Forelimb muscle (tissue), 1 donor: ENCODE measurements at places on chromosomes 2 and 18. TPM values are rescaled to one million over a fixed set of nuclear protein-coding genes. Genes with fewer than 3 reads are reported as not detected.

Gene KLF7
- 12.5 TPM for polyA plus RNA-seq

Gene ARHGAP15
- polyA plus RNA-seq = 8.1 TPM

Gene KANSL3
- 32.4 TPM for polyA plus RNA-seq

Gene TMEM214
- 68.0 TPM for polyA plus RNA-seq

Gene CXCR4
- polyA plus RNA-seq = 32.8 TPM

Gene CMPK2
- 3.1 TPM for polyA plus RNA-seq

Gene TOGARAM2
- 1.9 TPM for polyA plus RNA-seq

Gene PJVK
- 6.2 TPM for polyA plus RNA-seq

Gene PSTPIP2
- polyA plus RNA-seq = 2.4 TPM

Gene RGPD3
- 0.08 TPM for polyA plus RNA-seq

Gene GKN1
- polyA plus RNA-seq = not detected

Gene ASB18
- 8.3 TPM for polyA plus RNA-seq

Gene AKAIN1
- polyA plus RNA-seq = not detected

DNA sequence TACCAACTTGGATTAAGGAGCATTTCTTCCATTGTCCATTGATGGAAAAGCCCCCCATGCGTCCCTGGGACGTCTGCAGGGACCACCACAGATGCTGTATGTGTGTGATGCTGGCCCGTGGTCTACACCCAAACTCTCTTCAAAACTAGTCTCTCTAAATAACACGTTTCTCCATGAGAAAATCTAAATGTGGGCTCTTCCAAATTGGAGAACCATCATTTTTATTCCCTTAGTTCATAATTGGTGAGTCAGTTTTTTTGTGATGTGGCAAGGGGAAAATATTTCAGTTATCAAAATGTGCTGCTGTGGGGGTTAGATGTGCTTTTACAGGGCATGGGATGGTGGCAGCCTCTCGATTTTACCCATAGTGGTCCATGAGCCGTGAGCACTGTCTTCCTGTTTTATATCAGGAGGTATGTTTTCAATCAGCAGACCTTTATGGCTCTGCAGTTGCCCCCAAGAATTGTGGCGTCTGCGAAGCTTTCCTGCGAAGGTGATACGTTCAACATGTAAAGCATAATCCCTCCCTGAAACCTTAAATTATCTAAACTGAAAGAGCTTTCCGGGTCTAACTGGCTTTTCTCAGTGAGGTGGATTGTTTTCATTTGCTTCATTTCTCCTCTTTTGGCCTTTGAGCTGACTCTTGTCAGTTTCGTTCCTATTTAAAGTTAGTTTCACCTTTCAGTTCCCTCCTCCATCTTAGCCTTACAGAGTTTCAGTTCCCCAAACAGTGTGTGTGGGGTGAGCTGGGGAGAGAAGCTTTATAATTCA, 78.4 kb downstream of the SETBP1 start:
- DNase-seq = no peak

GRCh38 chr2:236623816-236624215, 54.2 kb downstream of the ACKR3 start:
- no peak for DNase-seq

DNA sequence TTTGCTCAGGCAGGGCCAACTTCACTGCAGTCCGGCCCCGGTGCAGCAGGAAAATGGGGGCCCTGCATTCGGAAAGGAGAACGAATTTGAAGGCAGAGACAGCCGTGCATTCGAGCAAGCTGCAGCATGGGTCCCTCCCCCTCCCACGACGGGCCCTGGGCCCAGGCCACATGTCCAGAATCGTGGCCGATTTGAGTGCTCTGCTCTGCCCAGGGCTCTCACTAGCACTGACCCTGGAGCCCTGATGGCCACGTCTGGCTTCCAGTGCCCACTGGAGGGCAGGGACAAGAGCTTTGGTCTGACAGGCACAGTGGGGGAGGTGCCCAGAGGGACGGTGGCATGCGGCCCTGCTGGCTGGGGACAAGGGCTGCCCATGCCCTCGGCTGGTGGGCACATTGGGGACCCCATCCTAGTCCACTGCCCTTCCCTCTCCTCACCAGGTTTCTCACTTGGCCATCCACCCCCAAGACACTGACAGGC, 14.4 kb upstream of the KLHL30 start:
- DNase-seq = no peak

DNA sequence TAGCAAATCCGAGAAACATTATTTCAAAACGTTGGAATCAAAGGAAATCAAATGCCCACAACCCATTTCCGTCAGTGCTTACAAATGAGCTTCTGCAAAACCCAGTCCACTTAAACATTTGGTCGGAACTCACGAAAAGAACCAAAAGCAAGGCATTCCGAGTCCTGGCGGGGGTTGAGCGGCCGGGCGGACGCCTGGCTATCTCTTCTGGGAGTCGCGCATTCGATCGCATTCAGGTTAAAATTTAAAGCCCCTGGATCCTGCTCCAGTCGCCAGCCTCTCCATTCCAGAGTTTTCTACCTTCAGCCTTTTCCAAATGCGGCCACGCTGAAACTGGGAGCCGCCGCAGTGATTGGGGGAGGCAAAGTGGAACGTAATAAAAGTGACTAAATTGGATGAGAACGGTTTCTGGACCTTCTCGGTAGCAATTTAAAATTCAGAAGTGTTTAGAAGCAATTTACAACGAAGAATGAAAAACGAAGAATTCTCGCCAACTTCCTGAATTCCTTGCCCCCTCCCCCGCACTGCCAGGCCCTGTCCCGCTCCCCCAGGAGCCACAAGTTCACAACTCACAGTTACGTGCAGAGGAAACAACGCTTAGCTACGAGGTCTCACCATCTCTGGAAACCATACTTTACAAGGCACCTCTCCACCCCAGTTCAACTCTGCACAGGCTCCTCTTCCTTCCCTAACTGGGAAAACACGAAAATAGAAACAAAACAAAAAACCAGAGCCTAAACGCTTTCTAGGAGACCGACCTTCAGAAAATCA, 1.7 kb upstream of the GATA6 start:
- no peak for DNase-seq

DNA sequence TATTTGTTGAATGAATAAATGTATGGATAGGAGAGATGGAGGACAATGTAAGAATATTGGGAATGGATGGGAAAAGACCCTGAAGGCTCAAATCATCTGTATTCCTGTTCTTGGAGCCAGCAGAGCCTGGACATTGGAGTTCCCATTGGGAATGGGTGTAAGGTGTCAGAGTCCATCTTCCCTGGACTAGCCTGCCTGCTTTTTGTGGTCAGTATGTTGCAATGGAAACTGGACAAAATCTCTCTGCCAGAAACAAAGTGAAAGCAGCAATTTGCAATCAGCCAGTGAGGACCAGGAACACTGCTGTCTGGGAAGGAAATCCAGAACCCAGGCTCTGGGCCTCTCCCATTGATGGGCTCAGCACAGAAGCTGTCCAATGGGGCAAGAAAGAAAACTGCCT, 83.5 kb upstream of the SKOR2 start:
- no peak for DNase-seq

GRCh38 chr18:61764381-61764780, 128.4 kb downstream of the RNF152 start:
- DNase-seq = no peak

GRCh38 chr2:221429741-221430491, 142.2 kb downstream of the EPHA4 start:
- DNase-seq = no peak

DNA sequence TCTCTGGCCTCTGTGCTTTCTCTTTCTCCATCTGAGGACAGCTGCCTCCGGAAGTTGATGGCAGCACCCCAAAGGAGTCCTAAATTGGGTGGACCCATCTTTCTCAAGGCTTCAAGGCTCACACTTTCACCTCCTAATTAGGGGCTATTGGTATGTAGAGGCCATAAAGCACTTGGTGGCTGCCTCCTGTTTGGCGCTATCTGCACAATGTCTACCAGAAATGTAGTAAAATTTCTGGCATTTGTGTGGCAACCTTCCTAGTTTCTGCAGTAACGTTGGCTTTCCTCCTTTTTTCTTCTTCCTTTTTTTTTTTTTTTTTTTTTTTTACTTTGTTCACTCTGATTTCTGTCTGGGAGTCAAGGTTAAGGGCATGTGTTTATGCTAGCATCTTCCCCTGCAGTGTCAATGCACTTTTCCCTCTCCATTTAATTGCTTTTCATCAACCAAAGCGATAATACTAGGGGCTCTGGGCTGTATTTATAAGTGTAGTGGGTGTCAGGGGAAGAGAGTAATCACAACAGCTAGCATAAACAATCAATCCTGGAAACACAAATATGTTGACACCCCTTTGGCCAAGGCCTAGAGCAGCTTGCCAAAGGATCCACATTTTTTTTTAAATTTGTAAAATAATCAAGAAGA, 86.0 kb downstream of the TACR1 start:
- no peak for DNase-seq

DNA sequence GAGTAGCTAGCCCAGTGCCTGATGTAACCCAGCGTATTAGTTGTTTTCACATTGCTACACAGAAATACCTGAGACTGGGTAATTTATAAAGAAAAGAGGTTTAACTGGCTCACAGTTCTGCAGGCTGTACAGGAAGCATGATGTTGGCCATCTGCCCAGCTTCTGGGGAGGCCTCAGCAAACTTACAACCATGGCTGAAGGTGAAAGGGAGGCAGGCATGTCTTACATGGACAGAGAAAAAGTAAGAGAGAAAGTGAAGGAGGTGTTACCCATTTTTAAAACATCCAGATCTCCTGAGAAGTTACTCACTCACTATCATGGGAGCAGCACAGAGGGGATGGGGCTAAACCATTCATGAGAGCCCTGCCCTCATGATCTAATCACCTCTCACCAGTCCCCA, 6.1 kb upstream of the CYRIA start:
- no peak for DNase-seq

GRCh38 chr2:211875488-211875887, 663.1 kb downstream of the ERBB4 start:
- DNase-seq = no peak

GRCh38 chr2:134272806-134273205, 18.9 kb downstream of the MGAT5 start:
- DNase-seq = no peak

GRCh38 chr2:205895981-205896655, 189.9 kb downstream of the INO80D start:
- DNase-seq = no peak

DNA sequence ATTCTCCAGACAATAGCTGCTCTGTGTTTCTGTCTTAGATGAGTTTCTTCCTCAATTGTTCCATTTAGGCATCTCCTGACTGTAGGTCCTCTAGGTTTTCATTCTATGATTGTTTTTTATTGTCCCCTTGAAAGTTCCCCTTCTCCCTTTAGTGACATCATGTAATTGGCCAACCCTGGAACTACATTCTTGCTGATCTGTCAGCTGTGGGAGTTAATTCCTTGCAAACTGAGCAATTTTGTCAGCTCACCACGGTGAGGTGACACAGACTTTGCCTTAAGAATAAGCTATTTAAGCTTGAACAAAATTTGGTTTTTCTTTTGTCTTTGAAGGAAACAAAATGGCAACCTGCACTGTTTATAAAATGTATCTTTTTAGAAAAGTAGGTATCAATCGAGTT, 95.9 kb downstream of the TXNL1 start:
- DNase-seq = no peak

- DNase-seq = no peak
These were observed 171.9 kb downstream of the ACOXL start for GRCh38 chr2:110904116-110904778.

DNA sequence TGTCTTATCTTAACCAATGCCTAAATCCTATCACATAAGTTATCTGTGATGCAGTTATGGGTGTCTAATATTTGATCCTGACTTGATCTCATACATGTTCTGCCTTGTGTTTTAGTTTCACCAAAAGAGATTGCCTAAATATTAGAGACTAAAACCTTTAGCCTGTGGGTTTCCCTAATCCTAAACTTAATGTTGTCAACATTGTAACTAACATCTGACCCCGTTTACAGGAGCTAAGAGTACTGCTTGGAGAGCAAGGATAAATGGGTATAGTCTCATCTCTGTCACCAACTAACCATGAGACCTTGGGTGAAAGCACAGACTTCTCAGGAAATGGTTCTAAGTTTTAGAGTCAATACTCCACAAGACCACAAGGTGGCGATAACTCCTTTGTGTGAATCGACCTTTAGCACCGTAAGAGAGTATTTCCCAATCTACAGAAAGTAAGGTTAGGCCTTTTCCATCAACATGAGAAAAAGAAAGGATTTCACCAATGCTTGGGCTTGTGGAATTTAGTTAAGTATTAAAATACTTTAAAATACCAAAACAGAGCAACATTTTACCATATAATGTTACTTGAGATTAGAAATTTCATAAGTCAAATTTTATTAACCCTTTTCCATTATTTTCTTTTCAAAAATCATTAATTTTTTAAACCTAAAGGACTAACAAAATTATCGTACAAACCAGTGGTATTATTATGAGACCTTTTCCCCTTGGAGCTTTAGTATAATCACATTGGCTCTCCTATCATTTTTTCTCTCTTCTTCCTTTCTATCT, 60.5 kb downstream of the G6PC2 start:
- DNase-seq = peak; percentile 40

DNA sequence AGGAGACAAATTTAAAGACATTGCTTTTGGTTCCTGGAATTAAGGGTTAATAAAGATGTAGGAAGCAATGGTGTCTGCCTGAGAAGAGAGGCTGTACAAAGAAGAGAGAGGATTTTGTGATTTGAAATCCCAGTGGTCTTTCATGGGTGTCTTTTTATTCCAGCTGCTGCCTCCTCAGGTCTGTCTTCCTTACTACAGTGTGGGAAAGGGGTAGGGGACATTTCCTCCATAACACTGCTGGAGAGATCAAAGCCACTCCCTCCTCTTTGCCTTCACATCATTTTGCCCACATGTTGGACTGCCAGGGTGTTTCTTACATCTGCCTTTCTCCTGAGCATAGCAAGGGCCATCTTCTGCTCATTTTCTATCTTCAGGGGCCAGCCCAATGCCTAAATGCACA, 348.5 kb downstream of the EN1 start:
- DNase-seq = no peak

- DNase-seq = no peak
These were observed 14.0 kb downstream of the NABP1 start for GRCh38 chr2:191691898-191692297.

DNA sequence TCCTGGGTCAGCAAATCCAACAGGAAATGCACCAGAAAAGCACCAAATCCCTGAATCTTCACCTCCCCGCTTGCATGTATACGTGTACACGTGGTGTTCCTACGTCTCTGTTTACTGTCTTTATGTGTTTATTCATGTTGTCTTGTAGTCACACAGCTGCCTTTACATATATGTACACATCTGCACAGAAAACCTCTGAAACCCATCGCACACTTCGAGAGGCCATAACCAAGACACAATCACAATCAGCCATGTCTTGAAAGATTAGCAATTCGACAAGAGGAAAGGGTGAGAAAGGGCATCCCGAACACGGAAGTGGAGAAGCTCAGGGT, 98.1 kb downstream of the PLB1 start:
- no peak for DNase-seq

GRCh38 chr2:88602022-88602421, 25.2 kb downstream of the EIF2AK3 start:
- DNase-seq = no peak

GRCh38 chr2:130347220-130347925, 4.7 kb downstream of the IMP4 start:
- no peak for DNase-seq

DNA sequence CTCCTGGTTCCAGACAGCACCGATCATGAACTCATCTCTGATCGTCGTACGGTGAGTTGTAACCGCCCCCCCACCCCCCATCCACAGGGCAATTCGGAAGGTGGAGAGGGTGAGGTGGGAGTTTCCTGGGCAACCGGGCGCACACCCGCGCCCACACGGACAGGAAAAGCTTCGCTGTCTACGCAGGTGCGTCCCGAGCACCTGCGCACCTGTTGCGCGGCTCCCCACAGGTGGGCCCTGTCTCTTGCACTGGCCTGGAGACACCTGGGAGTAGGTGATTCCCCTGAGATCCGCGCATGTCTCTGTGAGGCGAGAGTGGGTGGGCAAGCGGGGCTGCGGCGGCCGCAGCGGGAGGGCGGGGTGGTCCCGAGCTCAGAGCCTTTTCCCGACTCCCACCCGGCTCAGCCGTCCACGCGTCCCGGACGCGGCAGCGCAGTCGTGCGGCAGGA, 459 bp upstream of the ATP6V1C2 start:
- DNase-seq = no peak
